ENCODE measurements at places on chromosomes 5 and 9.

GRCh38 chr9:98545021-98545420, 163.7 kb downstream of the GABBR2 start:
- DNase-seq: no peak

GRCh38 chr5:175887463-175887862, 16.1 kb downstream of the CPLX2 start:
- no peak for DNase-seq

DNA sequence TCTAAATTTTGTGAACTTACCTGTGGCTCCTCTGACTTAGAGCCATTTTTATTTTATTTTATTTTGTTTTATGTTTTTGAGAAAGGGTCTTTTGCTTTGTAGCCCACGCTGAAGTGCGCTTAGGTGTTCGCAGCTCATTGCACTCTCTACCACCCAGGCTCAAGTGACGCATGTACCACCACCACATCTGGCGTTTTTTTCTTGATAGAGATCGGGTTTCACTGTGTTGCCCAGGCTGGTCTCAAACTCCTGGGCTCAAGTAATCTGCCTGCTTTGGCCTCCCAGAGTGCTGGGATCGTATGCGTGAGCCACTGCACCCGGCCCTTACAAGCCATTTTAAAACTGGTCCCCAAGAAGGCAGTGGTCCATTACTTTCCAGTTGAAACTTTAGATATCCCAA, 18.5 kb downstream of the MATR3 start:
- no peak for DNase-seq

DNA sequence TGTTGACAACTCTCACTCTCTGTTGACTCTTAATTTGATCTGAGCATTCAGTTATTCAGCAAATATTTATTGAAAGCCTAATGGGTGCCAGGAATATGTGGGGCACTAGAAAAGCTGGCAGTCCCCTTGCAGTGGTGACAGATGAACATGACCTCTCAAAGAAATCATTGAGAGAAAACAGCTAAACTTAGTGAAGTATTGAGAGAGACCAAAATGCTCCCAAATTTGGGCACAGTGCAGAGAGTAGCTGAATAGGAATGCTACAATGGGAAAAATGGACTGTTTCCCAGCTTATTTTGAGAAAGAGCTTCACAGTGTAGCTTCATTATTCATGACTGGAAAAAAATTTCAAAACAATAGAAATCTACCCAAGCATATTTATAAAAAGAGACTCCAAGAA, 257.9 kb downstream of the SGCD start:
- DNase-seq: no peak

GRCh38 chr9:127777368-127777980, 992 bp downstream of the SH2D3C start:
- no peak for DNase-seq

GRCh38 chr5:2702096-2702879, 49.2 kb downstream of the IRX2 start:
- no peak for DNase-seq

DNA sequence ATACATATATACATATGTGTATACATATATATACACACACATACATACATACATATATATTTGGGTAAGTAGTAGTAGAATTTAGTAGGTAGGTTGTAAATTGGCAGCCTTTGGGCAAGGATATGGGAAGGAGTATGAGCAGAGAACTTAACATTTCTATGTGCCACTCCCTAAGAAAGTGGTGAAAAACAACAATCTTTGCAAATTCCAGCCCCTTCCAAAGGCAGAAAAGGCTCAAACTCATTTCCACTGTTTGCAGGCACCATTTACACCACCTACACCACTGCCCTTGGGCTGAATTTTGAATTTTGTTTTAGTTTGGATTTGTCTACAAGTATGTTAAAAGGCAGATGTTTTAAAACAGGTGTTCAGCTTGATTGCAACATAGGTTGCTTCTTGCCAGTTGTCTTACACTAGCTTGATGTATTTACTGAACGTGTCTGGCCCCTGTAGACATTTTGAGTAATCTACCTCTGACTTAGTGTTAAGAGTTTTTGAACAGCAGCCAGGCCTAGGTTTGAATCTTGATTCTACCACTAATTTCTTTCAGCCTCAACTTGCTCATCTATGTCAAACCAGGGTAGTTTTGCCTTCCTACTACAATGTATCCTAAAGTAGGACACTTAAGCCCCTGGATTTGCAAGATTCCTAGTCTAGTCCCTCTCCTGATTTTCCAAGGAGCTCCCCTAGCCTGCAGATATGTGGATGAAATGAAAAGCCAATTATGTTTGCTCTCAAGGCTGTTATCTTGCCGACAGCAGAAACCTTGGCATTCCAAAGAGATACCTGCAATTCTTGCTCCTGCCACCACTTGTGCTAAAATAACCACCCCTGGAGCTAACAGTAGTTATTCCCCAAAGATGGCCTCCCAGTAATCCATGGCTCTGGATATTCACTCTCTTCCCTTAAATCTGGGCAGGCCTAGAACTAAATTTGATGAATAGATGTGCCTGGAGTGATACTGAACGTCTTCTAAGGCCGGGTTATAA, 156.2 kb upstream of the SLC44A1 start:
- DNase-seq: no peak

- DNase-seq: no peak
Measured at GRCh38 chr9:121483049-121483448, 16.6 kb downstream of the GGTA1 start.

- DNase-seq: no peak
Measured at GRCh38 chr5:124203303-124203702, 543.1 kb downstream of the ZNF608 start.

- no peak for DNase-seq
Measured at GRCh38 chr5:114782869-114783268, 386.8 kb downstream of the TRIM36 start.

- DNase-seq: no peak
Measured at GRCh38 chr5:69167493-69167855, 524 bp downstream of the CCNB1 start.

DNA sequence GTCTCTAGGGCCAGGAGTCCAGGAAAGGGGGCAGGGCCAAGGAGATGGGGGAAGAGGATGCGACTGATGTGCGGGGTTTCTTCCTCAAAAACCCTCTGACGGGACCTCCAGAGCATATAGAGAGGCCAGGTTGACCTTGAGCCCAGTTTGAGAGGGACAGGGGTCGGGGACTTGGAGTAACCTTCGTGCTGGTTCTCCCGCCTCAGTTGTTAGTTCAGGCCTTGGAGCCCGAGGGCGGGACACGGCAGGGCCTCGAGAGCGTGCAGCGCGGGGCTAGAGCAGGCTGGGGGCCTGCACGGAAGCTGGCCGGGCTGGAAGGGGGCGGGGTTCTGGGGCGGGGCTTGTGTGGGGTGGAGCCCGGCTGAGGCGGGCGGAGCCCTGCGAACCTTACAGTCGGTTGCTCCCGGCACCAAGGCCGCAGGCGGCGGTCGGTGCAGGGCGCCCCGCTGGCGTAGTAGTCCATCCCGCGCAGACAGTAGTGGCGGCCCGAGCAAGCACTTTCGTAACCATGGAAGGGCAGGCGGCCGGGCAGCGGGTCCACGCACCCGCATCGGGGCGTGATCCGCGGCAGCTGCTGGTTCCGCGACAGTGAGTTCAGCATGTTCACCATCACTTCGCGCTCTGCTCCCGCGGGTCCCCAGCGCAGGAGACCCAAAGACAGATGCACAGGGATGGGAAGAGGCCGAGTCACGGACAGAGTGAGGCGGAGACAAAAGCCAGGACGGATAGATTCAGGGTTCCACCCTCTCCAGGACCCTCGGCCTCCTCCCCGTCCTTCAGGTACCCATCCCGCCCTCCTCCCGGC, 4.0 kb upstream of the MYORG start:
- no peak for DNase-seq

DNA sequence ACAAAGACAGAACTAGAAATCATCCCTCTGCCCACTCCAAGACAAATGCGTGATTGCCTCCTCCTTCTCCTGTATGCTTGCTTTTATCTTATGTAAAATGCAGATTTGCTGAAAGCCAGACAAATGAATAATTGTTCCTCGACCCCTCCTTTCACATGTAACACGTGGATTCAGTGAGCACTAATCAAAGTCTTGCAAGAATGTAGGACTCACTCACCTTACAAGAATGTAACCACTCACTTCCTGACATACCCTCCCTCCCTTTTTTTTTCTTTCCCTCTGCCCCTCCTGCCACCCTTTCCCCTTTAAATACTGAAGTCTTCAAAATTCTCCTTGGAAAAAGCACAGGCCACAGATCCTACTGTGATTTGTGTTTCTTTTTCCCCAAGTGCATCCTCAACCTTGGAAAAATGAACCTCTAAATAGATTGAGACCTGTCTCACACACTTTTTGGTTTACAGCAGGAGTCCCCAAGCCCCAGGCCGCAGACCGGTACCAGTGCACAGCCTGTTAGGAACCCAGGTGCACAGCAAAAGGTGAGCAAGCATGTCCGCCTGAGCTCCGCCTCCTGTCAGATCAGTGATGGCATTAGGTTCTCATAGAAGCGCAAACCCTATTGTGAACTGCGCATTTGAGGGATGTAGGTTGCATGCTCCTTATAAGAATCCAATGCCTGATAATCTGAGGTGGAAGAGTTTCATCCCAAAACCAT, 29.4 kb upstream of the HSD17B3 start:
- no peak for DNase-seq

GRCh38 chr5:139924294-139925215, 118.5 kb downstream of the NRG2 start:
- no peak for DNase-seq

GRCh38 chr5:137075163-137075970, 423.8 kb downstream of the SPOCK1 start:
- no peak for DNase-seq

DNA sequence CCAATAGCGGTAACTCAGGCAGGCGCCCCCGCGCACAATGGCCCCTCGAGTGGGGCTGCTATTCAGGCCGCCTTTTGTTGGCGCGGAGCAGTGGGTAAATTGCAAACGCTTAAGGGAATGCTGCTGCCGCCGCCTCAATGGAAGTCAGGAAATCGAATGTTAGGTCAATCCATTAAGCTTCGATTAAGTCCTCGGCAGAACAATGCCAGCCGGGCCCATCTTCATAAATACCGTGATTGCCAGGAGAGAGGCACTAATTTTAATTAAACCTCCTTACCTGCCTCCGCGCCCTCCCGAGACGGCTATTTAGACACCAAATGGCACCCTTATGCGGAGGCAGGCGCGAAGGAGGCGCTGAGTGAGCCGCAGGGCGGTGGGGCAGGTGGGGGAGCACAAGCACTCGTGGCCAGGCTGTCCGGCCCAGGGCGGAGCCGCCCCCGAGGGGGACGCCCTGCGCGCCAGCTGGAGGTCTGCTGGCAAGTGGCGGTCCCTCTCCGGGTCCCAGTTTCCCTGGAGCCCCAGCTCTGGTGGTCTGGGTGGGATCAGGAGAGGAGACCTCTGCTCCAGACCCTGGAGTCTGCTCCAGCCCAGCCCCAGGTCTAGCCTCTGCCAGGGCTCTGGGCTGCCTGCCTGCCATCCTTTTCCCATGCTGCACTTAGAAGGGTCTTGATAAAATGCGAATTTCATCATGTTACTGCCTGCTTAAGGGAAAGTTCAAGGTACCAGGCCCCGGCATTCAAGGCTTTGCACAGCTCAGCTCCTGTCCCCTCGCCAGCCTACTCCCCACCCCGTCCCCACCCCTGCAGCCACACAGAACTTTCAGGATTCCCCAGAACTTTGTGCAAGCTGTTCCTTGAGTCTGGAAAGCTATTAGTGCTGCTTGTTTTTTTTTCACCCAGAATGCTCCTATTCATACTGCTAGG, 19.7 kb downstream of the NR5A1 start:
- no peak for DNase-seq

- DNase-seq: peak; percentile 4
Measured at GRCh38 chr5:141040771-141041426, 10.3 kb upstream of the PCDHB1 start.

DNA sequence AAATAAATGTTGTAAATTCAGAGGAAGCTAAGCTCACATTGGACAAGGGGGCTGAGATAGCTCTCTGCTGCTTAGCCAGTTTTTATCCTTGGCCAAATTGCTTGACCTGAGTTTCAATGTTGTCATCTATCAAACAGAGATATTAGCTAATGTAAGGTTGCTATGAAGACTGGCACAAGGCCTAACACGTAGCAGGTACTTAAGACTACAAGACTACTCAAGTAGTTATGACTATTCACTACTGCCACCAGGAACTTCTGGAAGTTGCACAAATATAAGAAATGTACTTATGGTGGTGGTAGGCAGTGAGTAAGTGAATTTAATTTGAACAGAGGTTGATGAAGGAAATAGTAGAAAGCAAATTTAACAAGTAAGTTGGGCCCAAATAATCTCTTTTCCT, 17.4 kb upstream of the FYB1 start:
- no peak for DNase-seq

DNA sequence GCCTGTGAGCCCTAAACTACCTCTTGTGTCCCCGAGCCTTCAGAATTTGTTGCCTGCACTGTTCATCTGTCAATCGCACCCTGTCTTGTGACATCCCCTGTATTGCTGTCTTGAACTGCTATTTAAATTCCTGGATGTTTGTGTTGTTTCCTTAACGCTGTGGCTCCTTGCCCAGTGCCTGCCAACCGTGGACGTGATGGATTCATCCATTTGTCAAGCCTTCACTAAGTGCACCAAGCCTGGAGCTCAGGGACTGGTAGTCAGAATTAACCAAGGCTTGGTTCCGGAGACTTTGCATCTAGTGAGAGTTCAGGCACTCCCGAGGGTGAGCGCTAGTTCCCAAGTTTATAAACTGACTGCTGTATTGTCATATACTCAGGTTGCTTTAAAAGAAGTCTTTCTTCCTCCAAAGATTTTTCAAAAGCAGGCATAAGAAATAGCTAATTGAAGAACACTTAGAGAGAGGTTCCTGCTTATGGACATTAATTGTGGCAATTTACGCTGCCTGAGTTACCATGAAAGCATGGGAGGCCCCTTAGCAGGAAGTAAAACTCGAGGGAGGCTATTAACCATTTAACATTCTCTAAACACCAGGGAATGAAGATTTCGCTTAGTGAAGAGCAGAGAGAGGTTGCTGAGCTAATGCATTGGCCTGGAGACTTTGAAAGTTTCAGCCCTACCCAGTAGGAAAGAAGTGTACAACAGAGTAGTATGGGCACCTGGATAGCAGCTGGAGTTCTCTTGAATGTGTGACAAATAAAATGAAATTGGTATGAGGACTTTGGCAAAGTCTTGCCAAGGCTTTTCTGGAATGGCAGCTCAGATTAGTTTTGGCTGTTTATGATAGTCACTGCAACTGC, 29.0 kb downstream of the RGS3 start:
- no peak for DNase-seq

- no peak for DNase-seq
Measured at GRCh38 chr9:108809269-108809668, 46.5 kb downstream of the ACTL7B start.

GRCh38 chr9:99026271-99026955, 78.5 kb upstream of the TGFBR1 start:
- DNase-seq: no peak

- no peak for DNase-seq
Measured at GRCh38 chr9:29648601-29649000, 2075.3 kb upstream of the C9orf72 start.

DNA sequence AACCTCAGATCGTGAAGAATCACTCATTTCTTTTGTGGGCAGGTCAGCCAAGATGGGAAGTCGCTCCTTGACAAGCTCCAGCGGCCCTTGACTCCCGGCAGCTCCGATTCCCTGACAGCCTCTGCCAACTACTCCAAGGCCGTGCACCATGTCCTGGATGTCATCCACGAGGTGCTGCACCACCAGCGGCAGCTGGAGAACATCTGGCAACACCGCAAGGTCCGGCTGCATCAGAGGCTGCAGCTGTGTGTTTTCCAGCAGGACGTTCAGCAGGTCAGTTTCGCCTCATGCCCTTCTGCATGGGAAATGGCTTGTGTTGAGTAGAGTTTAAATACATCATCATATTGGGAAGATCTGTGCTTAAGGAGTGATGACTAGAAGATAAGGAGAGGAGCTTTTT, 173.3 kb downstream of the TRIO start:
- DNase-seq: no peak

Measured in non-pigmented ciliary epithelial cell (primary cell).